Stimulated activated naive CD4-positive, alpha-beta T cell treated with Interleukin-2 at 50 U/mL for 16 hours (primary cell): ENCODE measurements at places on chromosomes 12 and 14.

- DNase-seq = no peak
These were observed 98.5 kb upstream of the TMPO start for GRCh38 chr12:98416845-98417244.

GRCh38 chr12:1523558-1524050 is 70.8 kb downstream of the FBXL14 start:
- no peak for DNase-seq

DNA sequence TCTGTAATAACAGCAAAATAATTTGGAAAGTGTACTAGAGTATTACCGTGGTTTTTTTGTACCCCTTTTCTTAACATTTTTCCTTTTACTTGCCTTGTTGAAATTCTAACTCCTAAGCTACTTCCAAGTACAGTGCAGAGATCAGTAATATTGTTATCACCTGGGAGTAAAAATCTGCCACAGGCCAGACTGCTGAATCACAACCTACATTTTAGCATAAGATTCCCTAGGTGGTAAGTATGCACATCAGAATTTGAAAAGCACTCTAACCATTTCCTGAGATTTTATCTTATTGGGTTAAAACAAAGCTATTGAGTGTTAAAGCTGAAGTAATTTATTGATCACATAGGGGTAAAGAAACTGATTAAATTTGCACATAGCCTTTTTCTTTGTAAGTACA is 55.2 kb upstream of the KCNH3 start:
- no peak for DNase-seq

DNA sequence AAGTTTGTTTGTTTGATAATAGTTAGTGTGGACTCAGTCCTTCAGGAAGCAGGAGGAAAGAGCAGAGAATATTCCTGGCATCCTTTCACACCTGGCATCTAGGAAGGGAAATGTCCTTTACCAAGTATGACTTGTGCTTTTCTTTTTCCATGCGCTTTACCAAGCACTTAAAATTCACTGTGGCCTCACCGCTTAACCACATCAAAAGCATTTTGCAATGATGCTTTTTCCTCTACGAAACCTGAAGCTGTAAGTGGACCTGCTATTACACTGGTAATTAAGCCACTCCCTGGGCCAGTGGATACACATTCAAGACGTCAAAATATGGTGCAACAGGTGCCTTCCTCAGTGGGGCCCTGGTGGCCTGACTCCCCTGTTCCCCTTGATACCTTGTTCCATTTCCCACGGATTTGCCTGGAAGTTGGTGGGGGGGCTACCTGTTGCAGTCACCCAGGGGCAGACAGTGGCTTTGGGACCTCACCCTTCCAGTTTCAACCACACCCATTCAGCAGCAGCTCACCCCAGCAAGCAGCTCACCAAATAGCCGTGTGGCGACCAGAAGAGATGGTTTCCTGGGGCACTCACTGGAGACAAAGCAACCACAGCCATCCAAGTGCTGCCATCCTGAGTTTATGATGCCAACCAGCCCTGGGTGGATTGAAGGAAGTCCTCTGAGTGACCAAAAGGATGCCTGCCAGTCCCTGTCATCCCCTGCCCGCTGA is 14.2 kb upstream of the FZD10 start:
- DNase-seq = no peak

- no peak for DNase-seq
These were observed 28.1 kb upstream of the ADGRD1 start for GRCh38 chr12:130925666-130926015.

GRCh38 chr12:52579468-52580465 is 6.1 kb upstream of the KRT74 start:
- DNase-seq = no peak

- DNase-seq = no peak
These were observed 193.3 kb upstream of the KRR1 start for GRCh38 chr12:75704664-75705063.

- no peak for DNase-seq
These were observed 42.5 kb upstream of the MYBPC1 start for GRCh38 chr12:101552277-101552676.

GRCh38 chr12:92496790-92497189 is 206.0 kb upstream of the PLEKHG7 start:
- no peak for DNase-seq

- no peak for DNase-seq
These were observed 3.4 kb downstream of the B4GALNT3 start for GRCh38 chr12:462936-463705.

GRCh38 chr12:109605599-109606228 is 32.1 kb downstream of the MVK start:
- DNase-seq = no peak

- no peak for DNase-seq
These were observed 16.0 kb downstream of the PRIMA1 start for GRCh38 chr14:93772263-93772662.

DNA sequence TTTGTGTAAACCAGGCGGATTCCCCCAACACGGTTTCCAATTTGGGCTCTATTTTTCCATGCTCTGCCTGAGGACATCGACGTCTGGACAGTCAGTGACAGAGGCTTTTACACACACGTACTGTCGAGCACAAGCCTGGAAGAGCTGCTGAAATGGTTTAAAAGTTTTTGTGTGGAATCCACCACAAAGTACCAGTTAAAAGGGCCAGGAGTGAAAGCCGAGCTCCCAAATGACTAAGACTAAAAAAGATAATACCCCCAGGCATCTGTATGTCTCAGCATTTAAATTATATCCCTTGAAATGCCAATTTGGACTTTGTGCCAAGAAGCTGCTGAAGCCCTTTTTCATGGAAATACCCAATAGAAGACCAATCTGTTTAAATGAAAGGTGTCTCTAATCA is 173.2 kb downstream of the EGLN3 start:
- no peak for DNase-seq

- DNase-seq = no peak
These were observed 6.3 kb downstream of the FLRT2 start for GRCh38 chr14:85535991-85536832.

DNA sequence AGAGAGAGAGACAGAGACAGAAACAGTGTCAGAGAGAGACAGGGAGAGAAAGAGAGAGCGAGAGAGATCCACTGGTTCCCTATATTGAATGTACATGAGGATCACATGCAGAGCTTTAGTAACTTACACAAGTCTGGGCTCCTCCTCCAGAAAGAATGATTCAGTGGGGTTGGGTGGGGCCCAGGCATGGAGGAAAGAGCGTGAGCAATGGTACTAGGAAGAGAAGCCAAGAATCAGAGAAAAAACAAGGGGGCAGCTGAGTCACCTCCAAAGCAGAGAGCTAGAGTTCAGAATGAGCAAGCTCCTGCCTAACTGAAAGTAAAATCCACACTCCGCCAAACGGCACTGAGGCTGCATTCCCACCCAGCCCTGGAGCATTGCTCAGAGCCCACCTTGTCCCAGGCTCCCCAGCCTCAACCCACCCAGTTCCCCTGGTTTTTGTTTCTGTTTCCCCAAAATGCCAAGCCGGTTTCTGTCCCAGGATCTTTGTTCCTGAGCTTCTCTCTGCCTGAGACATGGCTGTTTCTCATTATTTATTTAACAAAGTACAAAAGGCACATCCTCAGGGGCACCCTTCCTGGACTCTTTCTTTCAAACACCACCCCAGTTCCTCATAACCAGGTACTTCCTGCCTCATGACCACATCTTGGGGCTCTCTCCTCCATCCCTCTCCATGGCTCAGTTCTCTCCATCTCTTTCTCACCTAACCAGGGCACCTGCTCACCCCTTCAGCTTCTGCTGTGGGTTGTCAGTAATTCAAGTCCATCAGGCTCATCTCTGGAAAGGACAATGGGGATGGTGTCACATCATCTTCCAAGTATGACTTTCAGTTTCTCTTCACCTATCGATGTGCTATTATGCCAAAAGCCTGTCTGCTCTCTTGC is 670.3 kb upstream of the TBX3 start:
- DNase-seq = no peak

DNA sequence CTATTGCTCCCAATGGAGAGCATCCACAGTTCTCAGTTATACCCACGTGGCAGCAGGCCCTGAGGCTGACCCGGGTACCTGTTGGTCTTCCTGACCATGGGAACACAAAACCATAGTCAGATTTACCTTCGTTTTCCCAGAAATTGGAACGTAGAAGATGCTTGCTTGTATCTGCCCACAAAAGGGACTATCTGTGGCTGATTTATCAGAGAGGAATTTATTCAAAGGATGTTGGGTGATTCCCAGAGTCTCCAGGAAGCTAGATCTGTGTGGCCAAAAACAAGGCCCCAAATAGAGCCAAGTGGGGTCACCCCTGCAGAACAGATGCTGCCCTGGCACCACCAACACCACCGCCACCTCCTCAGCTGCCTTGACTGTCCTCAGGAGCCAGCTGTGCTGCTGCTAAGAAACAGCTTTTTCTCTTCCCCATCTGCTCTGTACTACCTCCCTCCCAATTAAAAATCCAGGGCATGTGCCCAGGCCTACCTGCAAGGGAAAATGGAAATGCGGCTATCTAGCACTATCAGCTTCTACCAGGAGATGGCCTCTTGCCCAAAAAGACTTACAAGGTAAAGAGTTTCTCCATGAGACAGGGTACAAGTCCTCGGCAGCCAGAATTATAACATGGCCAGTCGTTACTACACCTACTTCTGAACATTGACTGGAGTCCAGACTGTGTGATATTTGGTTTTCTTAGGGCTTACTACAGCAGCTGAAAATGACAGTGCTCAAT is 128.6 kb upstream of the PLEKHG7 start:
- DNase-seq = no peak

DNA sequence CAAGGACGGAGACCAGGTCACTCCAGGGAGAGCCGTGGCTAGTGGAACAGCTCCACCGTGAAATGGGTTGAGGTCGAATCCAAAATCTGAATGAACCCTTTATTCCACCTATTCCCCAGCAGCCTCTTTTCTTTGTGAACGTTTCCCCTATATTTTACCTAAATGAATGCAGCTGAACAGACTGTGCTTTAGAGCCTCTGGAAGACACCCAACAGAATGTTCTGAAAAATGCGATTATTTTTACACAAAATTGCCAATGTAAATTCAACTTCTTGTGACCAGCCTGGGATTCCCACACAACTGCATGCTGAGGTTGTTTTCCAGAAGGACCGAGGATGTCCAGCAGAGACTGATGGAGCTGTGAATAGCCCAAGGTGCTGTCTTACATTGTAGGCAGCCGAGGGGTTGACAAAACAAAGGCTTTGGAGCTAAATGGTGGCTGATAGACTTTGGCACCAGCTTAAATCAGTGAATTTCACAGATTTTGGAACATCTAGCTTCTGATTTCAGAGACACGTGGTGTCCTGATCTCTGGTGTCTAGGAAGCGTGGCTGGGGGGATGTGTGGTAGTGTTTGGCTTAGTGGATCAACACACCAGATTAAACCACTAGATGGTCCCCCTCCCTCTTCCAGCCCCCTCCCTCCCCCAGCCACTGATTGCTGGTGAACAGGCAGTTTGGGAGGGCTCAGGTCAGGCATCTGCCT is 150.4 kb downstream of the ZNF664 start:
- no peak for DNase-seq

GRCh38 chr14:31965071-31965734 is 111.9 kb upstream of the ARHGAP5 start:
- no peak for DNase-seq

- DNase-seq = no peak
These were observed 418.3 kb downstream of the EGLN3 start for GRCh38 chr14:33532553-33532952.

DNA sequence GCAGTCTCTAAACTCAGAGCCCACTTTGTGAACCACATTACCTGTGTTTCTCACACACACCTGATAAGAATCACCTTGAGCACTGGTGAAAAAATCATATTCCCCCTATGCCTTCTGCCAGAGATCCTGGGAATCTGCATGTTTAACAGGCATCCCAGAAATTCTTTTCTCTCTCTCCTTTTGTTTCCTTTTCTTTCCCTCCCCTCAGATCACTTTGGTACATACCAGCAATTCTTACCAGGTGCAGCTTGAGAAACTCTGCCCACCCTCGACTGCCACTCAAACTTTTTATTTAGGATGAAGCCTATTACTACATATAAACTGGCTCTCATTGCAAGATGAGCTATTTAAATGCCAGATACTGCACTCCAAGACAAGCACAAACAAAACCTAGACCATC is 36.0 kb downstream of the HECTD4 start:
- DNase-seq = no peak

GRCh38 chr14:73740618-73741326 is 26.6 kb upstream of the PNMA1 start:
- no peak for DNase-seq

GRCh38 chr14:90720336-90720735 is 95.9 kb downstream of the TTC7B start:
- DNase-seq = no peak

GRCh38 chr14:95346820-95347219 is 27.1 kb upstream of the CLMN start:
- no peak for DNase-seq

DNA sequence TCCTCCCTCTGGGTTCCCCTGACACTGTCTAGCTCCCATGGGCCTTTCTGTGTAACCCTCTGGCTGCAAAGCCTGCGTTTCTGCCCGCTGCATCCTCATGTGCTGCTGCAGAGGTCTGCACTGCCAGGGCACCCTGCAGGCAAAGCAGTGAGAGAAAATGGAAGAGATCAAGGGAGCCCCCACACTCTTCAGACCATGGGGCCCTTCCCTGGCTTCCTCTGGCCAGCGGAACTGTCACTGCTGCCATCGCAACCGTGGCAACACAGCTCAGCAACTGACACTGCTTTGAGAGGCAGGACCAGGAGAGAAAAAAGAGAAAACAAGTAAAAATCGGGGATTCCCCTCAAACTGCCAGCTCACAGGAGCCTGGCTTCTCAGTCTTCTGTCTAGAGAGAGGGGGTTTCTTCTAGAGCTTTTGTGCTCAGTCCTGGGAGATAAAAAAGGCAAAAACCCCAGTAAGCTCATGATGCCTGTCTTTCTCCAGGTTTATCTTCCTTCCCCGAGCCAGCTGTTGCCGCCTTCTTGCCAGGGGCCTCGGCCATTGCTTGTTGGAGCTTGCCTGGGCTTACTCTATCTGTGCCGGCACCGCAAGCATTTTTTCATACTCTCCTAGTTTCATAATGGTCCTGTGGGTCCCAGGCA is 38.9 kb downstream of the C14orf132 start:
- DNase-seq = no peak

DNA sequence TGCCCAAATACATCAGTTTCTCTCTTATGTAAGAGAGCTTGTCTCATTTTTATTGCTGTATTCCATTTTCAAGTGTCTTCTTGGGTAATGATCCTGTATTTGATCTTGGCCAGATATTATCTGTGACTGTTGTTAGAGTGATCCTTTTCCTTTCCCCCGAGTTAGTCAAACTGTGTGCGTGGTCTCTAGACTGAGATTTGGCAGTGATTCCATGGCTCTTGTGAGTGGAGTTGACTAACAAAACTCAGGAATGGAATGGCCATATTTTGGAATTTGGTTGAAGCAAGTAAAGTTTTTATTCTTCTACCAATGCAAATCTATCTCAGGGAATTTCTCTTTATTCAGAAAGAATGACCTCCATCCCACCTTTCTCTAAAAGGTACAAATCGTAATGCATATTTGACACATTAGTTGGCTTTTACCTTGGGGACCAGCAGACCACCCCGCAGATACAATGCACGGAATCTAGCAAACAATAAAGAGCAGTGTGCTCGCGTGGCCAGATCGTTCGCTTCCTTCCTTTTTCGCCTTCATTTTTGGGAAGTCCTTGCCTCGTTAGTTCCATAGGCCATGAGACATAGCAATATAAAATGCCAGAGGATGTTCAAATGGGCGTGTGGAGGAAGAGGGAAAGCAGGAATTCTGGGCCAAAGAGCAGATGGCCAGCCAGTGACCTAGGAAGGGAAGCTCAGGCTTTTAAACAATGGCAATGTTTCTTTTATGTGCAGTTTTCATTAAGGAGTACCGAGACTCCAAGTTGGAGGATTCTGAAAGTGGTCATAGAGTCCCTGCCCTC is 24.4 kb downstream of the ETV6 start:
- no peak for DNase-seq

- no peak for DNase-seq
These were observed 2.6 kb downstream of the GDF11 start for GRCh38 chr12:55745361-55746173.
